ENCODE measurements at places on chromosomes 4 and X.

DNA sequence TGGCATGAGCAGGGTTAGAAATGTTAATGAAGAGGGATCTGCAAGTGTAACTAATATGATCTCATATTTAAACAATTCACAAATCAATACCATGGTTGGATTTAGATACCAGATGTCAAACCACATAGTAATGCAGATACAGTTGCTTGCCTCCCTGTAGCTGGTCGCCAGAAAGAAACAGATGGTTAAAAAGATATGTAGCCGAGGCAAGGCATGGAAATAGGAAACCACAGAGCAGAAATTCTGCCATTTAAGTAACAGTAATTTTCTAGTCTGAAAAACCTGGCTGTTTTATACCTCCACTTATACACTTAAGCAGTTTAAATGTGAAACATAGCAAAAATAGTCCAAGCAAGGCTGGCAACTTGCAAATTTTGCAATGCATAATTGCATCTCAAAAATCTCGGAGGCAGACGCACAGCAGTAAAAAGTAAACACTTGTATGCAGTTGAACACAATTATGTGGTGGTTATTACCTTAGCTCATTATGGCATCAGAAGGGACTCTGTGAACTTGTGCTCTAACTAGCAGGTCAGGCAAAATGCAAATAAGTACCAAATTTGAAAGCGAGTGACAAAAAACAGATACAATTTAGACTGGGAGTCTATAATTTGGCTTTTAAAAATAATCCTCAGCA is 126.8 kb downstream of the NAA11 start:
- no peaks in the 10 kb centered on the region for H3K27me3 ChIP-seq
- no peak overlapping the region for H3K4me3 ChIP-seq
- no peak overlapping the region for H3K27ac ChIP-seq
- no peak for DNase-seq
- no peaks in the 10 kb centered on the region for H3K36me3 ChIP-seq

DNA sequence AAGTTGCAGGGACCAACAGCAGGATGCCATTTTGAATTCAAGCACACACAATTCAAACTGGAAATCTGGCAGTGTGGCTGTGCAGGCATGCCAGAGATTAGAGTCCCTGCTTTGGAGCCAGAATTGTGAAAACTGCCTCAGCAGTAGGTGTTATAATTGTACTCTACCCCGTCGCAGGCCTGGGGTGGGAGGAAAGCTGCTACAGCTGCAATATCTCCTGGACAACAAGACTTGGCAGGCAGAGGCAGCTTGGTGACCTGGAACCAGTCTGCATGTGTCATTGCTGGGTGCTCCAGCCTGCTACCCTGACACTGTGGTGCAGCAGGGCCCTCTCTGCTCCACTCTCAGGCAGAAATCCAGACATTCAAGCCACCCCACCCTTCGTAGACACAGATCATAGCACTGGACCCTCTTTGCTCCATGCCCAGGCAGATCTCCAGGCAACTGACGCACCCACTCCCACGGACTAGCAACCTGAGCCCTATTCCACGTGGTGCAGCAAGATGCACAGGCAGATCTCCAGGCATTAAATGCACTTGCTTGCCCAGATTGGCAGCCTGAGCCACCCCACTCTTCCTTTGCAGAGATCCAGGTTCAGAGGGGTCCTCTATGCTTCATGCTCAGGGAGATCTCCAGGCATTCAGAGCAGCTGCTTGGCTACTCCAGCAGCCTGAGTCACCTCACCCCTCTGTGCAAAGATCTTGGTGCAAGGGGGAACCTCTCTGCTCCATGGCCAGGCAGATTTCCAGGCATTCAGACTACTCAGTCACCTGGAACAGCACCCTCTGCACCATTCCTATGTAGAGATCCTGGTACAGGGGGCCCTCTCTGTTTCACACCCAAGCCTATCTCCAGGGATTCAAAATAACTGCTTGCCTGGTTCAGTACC is 140.5 kb downstream of the LRBA start:
- peaks cover 8% of the 10 kb centered on the region for H3K36me3 ChIP-seq
- no peak overlapping the region for H3K27ac ChIP-seq
- no peak overlapping the region for H3K4me3 ChIP-seq
- DNase-seq = no peak
- H3K27me3 ChIP-seq = no peaks in the 10 kb centered on the region

DNA sequence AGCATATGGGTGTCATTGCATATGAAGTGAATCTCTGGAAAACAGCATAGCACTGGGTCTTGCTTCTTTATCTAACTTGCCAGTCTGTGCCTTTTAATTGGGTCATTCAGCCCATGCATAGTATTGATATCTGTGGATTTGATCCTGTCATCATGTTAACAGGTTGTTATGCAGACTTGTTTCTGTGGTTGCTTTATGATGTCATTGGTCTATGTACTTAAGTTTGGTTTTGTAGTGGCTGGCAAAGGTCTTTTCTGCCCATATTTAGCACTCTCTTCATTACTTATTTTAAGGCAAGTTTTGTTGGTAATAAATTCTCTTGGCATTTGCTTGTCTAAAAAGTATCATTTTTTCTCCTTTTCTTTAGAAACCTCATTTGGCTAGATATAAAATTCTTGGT is 221.1 kb upstream of the ITM2A start:
- H3K4me1 ChIP-seq = no peaks in the 10 kb centered on the region
- H3K36me3 ChIP-seq = no peaks in the 10 kb centered on the region
- no peak overlapping the region for H3K4me3 ChIP-seq
- no peak overlapping the region for H3K27ac ChIP-seq
- DNase-seq = no peak

- no peaks in the 10 kb centered on the region for H3K36me3 ChIP-seq
- H3K4me1 ChIP-seq = no peaks in the 10 kb centered on the region
- no peaks in the 10 kb centered on the region for H3K27me3 ChIP-seq
- H3K4me3 ChIP-seq = no peak overlapping the region
- no peak for DNase-seq
Measured at GRCh38 chr4:76883147-76883546, 14.8 kb downstream of the SOWAHB start.

DNA sequence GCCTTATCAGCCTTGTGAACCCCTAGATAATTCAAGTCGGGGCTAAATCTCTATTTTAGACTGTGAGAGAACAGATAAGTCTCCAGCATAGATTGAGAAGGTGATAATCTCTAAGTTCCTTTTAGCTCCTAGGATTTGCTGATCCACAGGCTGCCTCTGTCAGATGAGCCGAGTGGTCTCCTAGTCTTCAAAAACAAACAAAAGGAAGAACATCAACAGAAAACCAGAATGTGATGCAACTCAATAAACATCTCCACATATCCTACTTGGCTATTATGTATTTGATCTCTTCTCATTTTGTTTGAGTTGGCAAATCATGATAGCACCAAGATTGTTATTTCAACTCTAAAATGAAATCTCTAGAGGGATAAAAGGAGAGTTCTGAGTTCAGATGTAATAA is 88.4 kb upstream of the SLC7A11 start:
- no peaks in the 10 kb centered on the region for H3K4me1 ChIP-seq
- no peaks in the 10 kb centered on the region for H3K36me3 ChIP-seq
- no peak for DNase-seq
- H3K4me3 ChIP-seq = no peak overlapping the region

- no peaks in the 10 kb centered on the region for H3K4me1 ChIP-seq
- no peak overlapping the region for H3K27ac ChIP-seq
- H3K36me3 ChIP-seq = no peaks in the 10 kb centered on the region
- DNase-seq = no peak
- no peaks in the 10 kb centered on the region for H3K27me3 ChIP-seq
- H3K4me3 ChIP-seq = no peak overlapping the region
Measured at GRCh38 chr4:155564880-155565279, 101.8 kb upstream of the GUCY1A1 start.

GRCh38 chrX:68711845-68712244 is 64.4 kb downstream of the STARD8 start:
- no peaks in the 10 kb centered on the region for H3K36me3 ChIP-seq
- no peak for DNase-seq
- no peaks in the 10 kb centered on the region for H3K27me3 ChIP-seq
- H3K4me1 ChIP-seq = no peaks in the 10 kb centered on the region
- no peak overlapping the region for H3K4me3 ChIP-seq
- H3K27ac ChIP-seq = no peak overlapping the region

DNA sequence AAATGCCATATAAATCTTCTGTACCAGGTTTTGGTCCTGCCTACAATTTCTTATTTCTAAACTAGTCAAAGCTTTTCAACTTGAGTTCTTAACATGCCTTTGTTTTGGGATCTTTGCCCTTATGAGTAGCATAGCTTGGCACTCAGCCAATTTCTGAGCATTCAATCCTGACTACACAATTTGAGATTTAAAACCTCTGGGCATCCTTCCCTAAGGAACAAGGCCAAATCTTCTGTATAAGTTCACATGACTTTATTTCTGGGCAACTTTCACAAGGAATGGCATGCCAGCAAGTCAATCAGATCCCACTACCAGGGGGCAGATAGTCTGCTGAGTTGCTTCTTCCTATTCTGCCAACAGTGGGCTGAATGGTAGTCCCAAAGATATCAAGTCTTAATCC is 254.2 kb downstream of the ADAMTS3 start:
- H3K27ac ChIP-seq = no peak overlapping the region
- DNase-seq = no peak
- H3K36me3 ChIP-seq = no peaks in the 10 kb centered on the region

- H3K27me3 ChIP-seq = no peaks in the 10 kb centered on the region
- H3K27ac ChIP-seq = no peak overlapping the region
- no peak overlapping the region for H3K4me3 ChIP-seq
- no peaks in the 10 kb centered on the region for H3K4me1 ChIP-seq
- no peaks in the 10 kb centered on the region for H3K36me3 ChIP-seq
- no peak for DNase-seq
Measured at GRCh38 chrX:98029861-98030260, 1146.2 kb downstream of the RPA4 start.

DNA sequence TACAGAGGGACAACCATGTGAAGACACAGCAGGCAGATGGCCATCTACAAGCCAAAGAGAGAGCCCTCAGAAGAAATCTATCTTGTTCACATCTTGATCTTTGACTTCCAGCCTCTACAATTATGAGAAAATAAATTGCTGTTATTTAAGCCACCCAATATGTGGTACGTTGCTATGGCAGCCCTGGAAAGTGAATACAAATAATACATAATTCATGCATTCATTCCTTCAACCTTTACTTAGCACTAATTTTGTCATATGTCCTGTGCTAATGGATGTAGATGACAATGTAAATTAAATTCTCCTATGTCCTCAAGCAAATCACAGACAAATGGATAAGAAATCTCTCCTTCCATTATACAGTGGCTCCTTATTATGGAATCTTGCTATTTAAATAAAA is 361.6 kb downstream of the PACRGL start:
- no peaks in the 10 kb centered on the region for H3K27me3 ChIP-seq
- no peak overlapping the region for H3K4me3 ChIP-seq

- no peaks in the 10 kb centered on the region for H3K36me3 ChIP-seq
- H3K27me3 ChIP-seq = no peaks in the 10 kb centered on the region
- no peaks in the 10 kb centered on the region for H3K4me1 ChIP-seq
- H3K27ac ChIP-seq = peak overlapping the region; percentile 38
Measured at GRCh38 chr4:174523025-174523693, 871 bp upstream of the HPGD start.

- DNase-seq = peak; percentile 17
- peak overlapping the region; percentile 26 for H3K4me3 ChIP-seq
- H3K4me1 ChIP-seq = peaks cover 25% of the 10 kb centered on the region
- no peaks in the 10 kb centered on the region for H3K36me3 ChIP-seq
- H3K27ac ChIP-seq = no peak overlapping the region
- H3K27me3 ChIP-seq = no peaks in the 10 kb centered on the region
Measured at GRCh38 chrX:19886883-19887531, 393 bp downstream of the SH3KBP1 start.

DNA sequence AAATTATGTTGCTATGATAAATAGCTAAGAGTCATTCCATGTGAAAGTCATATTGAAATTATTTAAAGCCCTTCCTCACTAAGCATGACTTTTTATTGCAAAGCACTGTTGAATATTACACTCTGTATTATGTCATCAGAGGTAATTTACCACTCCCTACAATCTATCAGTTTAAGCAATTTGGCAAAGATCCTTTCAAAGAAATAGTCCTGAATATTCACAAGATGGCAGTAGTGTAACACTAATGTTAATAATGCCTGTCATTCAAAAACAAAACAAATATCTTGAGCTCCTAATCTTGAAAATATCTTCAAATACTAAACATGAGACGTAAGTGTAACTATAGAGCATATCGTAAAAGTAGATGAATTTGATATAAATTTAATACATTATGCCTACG is 208.6 kb upstream of the TECRL start:
- H3K4me1 ChIP-seq = no peaks in the 10 kb centered on the region
- no peaks in the 10 kb centered on the region for H3K36me3 ChIP-seq
- H3K4me3 ChIP-seq = no peak overlapping the region
- H3K27ac ChIP-seq = no peak overlapping the region
- DNase-seq = no peak

DNA sequence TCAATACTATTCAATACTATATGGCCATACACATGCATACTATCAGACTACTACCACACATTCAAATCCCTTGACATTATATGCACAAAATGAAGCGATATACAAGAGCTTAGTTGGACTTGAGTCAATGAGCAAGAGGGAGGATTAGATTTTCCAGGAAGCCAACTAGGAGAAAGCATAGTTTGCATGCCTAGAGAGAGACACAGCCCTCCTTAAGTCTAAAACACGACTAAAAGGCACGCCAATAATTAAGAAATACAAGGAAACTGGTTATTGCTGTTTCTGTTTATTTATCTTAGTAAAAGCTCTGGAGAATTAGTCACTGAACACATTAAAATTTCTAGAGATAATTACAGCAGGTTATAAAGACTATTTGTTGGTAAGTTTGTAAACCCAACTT is 21.8 kb downstream of the MBNL3 start:
- H3K27ac ChIP-seq = no peak overlapping the region
- no peak overlapping the region for H3K4me3 ChIP-seq
- H3K4me1 ChIP-seq = no peaks in the 10 kb centered on the region
- DNase-seq = no peak
- H3K27me3 ChIP-seq = no peaks in the 10 kb centered on the region
- H3K36me3 ChIP-seq = no peaks in the 10 kb centered on the region

DNA sequence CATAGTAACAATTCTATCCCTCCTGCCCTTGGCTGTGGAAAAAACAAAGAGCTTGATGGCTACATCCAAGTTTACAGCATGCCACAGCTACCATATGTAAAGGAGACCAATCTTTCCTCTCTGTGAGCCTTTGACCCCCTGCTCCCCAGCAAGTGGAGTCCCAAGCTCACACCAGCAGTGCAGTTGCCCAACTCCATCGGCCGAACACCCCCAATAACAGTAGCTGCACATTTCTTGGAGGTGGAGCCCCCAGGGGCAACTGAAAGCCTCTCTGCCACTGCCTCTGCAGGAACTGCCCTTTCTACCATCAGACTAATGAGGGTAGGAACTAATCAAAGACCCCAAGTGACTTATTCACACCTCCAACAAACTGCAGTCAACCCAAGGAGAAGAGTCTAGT is 81.0 kb upstream of the TCEAL2 start:
- no peak for DNase-seq
- H3K4me1 ChIP-seq = no peaks in the 10 kb centered on the region
- no peak overlapping the region for H3K27ac ChIP-seq
- H3K36me3 ChIP-seq = no peaks in the 10 kb centered on the region
- no peaks in the 10 kb centered on the region for H3K27me3 ChIP-seq
- no peak overlapping the region for H3K4me3 ChIP-seq

GRCh38 chr4:93061826-93062225 is 758.1 kb downstream of the GRID2 start:
- no peaks in the 10 kb centered on the region for H3K4me1 ChIP-seq
- no peak overlapping the region for H3K27ac ChIP-seq
- no peaks in the 10 kb centered on the region for H3K36me3 ChIP-seq
- no peak overlapping the region for H3K4me3 ChIP-seq

- H3K4me3 ChIP-seq = no peak overlapping the region
- no peaks in the 10 kb centered on the region for H3K36me3 ChIP-seq
- DNase-seq = peak; percentile 24
- no peaks in the 10 kb centered on the region for H3K27me3 ChIP-seq
- H3K27ac ChIP-seq = no peak overlapping the region
Measured at GRCh38 chrX:53481816-53482465, 47.8 kb upstream of the HSD17B10 start.
